ENCODE measurements at places on chromosomes 12 and 14.

DNA sequence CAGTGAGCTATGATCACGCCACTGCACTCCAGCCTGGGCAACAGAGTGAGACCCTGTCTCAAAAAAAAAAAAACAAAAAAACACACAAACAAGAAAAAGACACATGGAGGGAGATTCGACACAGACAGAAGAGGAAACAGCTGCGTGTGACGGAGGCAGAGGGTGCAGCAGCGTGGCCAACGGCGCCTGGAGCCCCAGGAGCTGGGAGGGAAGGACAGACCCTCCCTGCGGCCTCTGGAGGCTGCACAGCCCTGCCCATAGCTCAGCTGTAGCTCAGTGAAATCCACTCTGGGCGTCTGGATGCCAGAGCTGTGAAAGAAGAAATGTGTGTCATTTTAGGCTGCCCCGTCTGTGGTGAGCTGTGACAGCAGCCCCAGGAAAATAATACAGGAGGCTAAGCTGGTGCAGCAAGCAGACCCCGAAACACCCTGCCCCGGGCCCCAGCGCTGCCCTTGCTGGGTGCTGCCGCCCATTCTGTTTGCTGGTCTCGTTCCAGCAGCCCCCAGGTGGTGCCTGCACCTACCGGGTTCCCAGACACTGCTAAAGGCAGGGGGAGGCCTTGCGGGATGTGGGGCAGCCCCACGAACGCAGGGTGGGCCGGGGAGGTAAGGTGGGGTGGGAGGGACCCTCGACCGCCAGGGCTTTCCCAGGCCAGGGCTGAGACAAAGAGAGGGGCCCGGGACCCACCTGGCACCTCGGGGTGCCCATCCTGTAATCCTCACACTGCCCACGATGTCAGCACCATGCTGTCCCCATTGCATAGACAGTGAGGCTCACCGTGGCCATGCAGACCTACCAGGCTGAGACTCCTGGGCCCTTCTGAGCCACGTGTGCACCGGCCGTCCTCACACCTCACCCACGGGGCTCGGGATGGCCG lies 21.2 kb downstream of the GALNT9 start:
- DNase-seq = no peak

- DNase-seq = no peak
Measured at GRCh38 chr14:38207736-38208617, at the start of gene SSTR1. Gene SSTR1 (plus strand): TSS chr14:38207904. CDS start chr14:38209390, 1,486 bp downstream.

DNA sequence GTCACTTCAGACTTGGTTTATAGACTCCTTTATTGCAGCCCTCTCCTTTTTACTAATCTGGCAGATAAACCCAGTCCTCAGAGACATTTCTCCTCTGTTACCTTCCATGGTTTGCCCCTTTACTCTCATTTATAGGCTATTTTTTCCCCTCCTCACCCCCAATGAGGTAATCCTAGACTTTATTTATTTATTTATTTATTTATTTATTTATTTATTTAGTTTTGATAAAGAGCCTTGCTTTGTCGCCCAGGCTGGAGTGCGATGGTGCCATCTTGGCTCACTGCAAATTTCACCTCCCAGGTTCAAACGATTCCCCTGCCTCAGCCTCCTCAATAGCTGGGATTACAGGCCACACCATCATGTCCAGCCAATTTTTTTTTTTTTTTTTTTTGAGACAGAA lies 8.4 kb downstream of the FGD4 start:
- no peak for DNase-seq

DNA sequence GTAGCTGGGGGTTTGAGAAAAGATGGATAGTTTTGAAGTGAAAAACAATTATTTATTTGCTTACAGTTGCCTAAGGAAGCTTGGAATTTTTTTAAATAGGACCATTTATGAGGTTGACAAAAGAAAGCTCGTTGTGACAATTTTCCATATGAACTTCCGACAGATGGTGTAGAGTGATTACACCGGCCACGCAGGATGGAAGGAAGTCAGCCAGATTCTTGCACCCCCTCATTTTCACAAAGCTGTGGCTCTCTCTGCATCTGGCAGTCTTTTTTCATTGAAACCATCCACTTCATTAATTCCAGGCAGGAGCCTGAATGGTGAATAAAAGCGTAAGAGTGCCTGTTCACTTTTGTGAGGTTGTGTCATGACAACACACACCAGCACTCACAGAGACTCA lies 1284.1 kb downstream of the AACS start:
- DNase-seq = no peak

GRCh38 chr12:22121224-22121623 lies 75.2 kb downstream of the CMAS start:
- DNase-seq = peak; percentile 41

DNA sequence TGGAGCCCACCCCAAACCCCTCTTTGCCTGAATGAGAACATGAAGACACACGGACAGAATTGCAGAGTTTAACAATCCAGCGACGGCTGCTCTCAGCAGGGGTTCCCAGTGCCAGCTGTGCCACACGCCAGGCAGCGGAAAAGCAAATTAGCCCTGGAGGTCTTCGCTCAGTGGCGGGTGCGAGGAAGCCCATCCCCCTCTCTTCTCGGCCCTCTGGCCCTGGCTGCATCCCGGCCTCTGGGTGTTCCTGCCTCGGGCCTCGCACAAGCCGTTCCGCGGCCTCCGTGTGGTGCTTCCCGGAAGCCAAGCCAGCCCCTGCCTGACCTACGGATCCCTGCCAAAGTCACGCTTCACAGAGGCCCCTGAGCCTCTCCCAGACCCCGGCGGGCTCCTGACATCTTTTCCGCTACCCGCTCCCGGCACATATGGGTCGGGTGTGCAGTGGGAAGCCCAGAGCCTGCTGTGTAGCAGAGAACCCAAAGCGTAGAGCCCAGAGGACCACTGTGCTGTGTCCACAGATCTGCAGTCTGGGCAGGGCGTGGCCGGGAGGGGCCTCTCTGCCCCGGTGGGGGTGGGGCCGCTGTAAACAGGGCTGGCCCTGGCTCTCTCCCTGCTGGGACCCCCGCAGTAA lies 70.7 kb upstream of the GALNT9 start:
- no peak for DNase-seq

DNA sequence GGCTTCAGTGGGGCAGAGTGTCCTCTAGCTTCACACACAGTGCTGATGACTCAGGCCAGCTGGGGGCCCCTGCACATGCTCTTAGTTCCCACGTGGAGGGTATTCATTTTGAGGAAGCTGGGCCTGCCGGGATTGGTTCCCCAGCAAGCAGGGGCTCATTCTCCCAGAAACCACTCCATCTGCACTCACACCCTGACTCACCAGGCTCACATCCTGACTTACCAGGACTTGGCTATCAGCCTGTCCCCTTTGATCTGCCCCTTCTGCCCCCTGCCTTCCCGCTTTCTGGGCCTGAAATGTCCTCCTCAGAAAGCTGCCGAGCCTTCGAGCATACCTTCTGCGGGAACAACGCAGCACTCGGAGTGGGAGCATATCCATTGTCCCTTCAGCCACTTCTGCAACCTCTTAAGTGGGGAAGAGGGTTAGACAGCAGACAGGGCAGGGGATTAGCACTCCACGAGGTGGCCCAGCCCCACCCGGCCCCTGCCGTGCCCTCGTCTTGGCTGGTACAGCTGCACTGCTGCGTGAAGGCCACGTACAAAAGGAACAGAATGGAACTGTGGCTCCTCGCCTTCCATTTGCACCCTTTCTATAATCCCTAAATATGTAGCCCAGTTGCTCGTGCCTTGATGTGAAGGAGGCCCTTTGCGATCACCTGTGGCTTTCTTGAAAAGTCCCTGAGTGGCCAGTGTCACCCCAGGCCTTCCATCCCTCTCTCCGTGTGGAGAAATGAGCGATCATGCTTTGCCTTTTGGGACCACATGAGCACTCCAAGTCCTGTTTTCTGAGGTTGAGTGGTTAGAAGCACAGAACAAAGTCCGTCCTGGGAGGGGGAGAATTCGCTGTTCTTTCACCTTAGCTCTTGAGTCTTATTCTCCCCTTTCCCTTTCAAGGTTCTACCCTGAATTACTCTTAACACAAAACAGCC lies 26.1 kb downstream of the TPCN1 start:
- DNase-seq = no peak

GRCh38 chr14:27995691-27996090 lies 770.9 kb upstream of the FOXG1 start:
- no peak for DNase-seq

DNA sequence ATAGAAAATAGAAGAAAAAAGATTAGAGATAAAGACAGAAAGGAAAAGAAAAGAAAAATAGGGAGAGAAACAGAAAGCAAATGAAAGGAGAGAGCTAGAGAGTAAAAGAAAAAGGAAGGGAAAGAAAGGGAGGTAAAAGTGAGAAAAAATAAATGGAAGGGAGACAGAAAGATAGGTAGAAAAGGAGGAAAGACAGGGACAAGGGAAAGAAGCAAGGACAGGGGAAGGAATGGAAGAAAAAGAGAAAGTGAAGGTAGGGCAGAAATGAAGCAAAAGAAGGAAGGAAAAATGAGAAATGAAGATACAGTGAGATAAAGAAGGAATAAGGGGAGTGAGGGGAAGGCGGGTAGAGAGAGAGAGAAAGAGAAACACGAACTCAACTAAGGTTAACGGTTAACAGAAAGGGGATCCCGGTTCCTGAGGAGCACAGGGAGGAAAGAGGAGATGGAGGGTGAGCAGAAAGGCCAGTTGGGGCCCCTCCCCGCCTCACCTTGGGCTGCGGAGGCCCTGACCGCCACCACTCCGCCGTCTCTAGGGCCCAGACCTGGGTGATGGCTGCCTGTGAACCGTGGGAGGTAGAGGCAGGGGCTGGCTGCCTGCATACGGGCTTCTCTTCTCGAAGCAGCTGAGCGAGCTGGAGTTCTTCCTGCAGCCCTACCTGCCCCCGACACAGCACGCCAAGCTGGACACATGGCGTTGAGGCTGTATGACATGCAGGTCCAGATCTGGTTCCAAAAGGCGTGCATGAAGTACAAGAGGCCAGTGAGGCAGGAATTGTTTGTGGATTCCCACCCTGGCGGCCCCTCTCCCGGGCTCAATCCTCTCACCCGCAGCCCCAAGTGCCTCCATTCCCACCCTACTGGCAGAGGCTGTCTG lies 59.5 kb downstream of the SMUG1 start:
- DNase-seq = no peak

DNA sequence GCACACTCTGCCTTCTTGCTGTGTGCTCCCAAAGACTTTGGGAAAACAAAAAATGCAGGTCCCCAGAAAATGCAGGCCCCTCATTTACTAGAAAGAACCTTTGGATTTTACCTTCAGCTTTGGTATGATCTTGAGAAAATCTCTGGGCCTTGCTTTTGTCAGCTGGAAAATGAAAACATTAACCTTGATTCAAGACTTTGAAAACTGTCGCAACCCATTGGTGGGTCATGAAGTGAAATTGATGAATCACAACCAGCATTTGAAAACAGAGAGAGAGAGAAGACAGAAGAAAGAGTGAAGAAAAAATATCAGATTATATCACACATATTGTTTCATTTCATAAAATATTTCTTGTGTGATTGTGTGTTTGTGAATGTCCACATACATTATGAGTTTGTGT lies 322.5 kb downstream of the ZFP36L1 start:
- no peak for DNase-seq

GRCh38 chr14:77037938-77038568 lies 9.5 kb upstream of the IRF2BPL start:
- DNase-seq = peak; percentile 77

GRCh38 chr12:52279422-52280318 lies 5.2 kb downstream of the KRT86 start:
- DNase-seq = no peak

DNA sequence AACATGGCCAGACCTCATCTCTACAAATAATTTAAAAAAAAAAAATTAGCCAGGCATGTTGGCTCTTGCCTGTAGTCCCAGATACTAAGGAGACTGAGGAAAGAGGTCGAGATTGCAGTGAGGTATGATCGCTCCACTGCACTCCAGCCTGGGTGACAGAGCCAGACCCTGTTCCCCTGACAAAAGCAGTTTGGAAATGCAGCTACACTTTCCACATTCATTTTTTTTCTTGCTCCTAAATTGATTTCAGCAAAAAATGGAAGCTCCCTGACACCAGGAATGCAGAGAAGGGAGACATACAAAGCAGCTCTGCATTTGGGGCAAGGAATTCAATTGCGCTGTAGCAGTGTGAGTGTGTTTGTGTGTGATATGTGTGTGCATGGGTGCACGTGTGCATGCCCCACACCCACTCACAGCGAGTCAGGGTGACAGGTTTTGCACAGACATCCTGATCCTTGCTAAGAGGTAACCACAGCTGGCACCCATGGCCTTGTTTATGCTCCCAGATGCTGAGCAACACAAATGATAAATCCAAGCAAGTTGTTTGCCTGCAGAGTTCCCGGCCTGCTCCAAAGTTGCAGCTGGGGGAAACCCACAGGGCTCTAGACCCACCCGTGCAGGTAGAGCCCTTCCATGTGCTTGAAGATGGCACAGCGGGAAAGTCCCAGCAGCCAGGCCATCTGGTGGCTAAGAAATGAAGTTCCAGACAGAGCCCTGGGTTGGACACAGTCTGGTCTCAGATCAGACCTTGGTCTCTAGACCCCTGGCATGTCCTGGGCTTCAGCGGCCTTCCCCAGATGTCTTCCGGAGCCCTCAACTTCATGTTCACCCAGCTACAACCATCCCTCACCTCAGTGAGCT lies 25.9 kb upstream of the BDKRB2 start:
- no peak for DNase-seq

DNA sequence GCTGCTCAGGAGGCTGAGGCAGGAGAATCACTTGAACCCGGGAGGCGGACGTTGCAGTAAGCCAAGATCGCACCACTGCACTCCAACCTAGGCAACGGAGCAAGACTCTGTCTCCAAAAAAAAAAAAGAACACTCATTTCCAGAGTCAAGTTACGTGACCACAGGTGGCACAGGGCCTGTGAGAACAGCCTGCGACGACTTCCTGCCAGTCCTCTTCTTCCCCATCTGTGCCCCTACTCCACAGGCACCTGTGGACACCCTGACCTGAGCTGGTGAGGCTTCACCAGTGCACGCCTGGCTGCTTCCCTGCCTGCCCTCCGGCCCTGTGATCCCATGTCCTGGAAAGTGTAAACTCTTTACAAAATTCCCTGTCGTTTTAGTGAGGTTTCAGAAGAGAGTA lies 77.7 kb downstream of the PPP2R5C start:
- no peak for DNase-seq

DNA sequence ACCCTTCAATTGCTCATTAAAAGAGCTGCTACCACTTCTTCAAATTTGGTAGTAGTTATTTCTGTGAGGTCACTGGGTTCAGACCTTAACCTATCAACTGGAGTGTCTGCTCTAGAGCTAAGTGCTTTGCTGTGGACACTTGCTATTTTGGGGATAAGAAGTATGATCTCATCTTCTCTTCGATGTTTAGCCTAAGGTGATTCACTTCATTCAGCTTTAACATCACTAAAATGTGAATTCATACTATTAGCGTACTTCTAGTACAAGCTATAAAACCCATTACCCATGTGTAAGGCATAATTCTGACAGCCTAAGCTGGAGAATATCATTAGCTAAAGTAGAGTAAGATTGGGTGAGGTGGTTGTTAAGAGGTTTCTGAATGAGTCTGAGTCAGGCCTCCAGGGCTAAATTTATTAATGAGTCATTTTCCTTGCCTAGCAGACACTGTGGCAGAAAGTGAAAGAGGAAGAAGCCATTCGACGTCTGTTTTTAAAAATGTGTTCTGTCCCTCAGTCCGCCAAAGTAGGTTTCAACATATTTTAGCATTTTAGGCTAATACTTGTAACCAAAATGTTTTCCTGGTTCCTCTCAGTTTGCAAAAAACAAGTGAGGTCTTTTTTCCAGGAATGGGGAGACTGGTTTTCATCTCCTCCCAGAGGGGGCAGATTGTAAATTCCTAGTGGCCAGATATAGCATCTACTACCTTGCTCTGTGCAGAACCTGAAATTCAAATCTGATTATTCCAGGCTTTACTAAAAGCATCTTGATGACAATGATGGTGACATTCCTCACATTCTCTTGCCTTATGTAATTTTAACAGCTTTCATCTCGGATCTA lies 103.6 kb downstream of the SSPN start:
- DNase-seq = no peak

GRCh38 chr12:49089821-49090773 lies 4.5 kb downstream of the DHH start:
- peak; percentile 50 for DNase-seq

- DNase-seq = no peak
Measured at GRCh38 chr14:43165651-43166050, 1341.4 kb downstream of the FSCB start.
